ENCODE measurements at places on chromosomes 12 and 14. TPM values are rescaled to one million over a fixed set of nuclear protein-coding genes. Genes with fewer than 3 reads are reported as not detected.

DNA sequence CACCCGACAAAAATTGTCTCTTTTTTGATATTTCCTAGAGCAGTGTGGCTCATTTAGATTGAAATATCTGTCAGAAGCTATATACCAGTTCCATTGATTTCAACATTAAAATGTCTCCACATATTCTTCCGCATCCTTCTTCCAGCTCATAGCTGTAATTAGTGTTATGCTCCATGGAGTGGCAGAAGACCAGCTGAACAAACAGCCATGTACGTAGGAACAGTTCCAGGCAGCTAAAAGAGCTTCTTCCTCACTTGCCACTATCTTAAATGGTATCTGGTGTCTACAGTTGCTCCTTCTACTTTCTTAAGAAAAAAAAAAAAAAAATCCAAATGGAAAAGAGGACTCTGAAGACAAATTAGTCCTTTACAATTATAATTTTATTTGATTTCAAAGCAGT, 848.0 kb downstream of the DIO2 start:
- H3K27me3 ChIP-seq, result no peaks in the 10 kb centered on the region
- H3K27ac ChIP-seq, result no peak overlapping the region
- H3K4me1 ChIP-seq, result no peaks in the 10 kb centered on the region
- no peaks in the 10 kb centered on the region for H3K36me3 ChIP-seq

- no peak overlapping the region for H3K27ac ChIP-seq
- DNase-seq, result no peak
- no peak overlapping the region for H3K4me3 ChIP-seq
- H3K27me3 ChIP-seq, result peaks cover 4% of the 10 kb centered on the region
These were observed 34.3 kb downstream of the DHRS2 start for GRCh38 chr14:23670481-23670880.

Gene TMEM179
- not detected for total RNA-seq

- H3K36me3 ChIP-seq, result no peaks in the 10 kb centered on the region
- no peaks in the 10 kb centered on the region for H3K4me1 ChIP-seq
- no peak overlapping the region for H3K27ac ChIP-seq
- no peak for DNase-seq
- H3K4me3 ChIP-seq, result no peak overlapping the region
These were observed 98.8 kb upstream of the LMNTD1 start for GRCh38 chr12:25651931-25652330.

- H3K27me3 ChIP-seq, result peaks cover 17% of the 10 kb centered on the region
- no peak overlapping the region for H3K4me3 ChIP-seq
- no peaks in the 10 kb centered on the region for H3K36me3 ChIP-seq
- no peak overlapping the region for H3K27ac ChIP-seq
These were observed 108.3 kb upstream of the HMGA2 start for GRCh38 chr12:65715961-65716360.

- no peak overlapping the region for H3K27ac ChIP-seq
- peaks cover 64% of the 10 kb centered on the region for H3K27me3 ChIP-seq
- H3K4me1 ChIP-seq, result no peaks in the 10 kb centered on the region
These were observed 84.3 kb downstream of the TNFAIP2 start for GRCh38 chr14:103207388-103208072.

Gene EML5
- total RNA-seq, result 3.0 TPM

GRCh38 chr12:88398031-88398430, 182.2 kb downstream of the KITLG start:
- no peak overlapping the region for H3K27ac ChIP-seq
- H3K4me3 ChIP-seq, result no peak overlapping the region
- DNase-seq, result no peak
- H3K36me3 ChIP-seq, result no peaks in the 10 kb centered on the region
- peaks cover 3% of the 10 kb centered on the region for H3K4me1 ChIP-seq

Gene PRR13
- total RNA-seq, result 221 TPM

DNA sequence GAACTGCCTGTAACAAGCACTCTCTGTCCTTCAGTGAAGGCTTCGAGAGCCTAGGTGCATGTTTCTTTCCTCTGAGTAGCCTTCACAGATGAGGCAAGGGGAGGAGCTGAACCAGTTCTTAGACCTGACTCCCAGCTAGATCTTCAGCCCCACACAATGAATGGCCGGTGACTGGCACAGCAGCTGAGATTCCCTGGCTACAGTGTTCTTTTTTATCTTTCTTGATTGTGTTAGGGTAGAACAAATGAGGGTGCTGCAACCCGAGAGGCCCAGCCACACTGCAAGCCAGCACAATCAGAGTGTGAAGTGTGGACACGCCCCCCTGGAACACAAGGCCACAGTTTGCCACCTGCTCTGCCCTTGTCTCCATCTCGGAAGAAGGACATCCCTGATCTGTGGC, 19.1 kb upstream of the COL2A1 start:
- no peaks in the 10 kb centered on the region for H3K4me1 ChIP-seq
- H3K27ac ChIP-seq, result no peak overlapping the region
- no peaks in the 10 kb centered on the region for H3K36me3 ChIP-seq
- peaks cover 20% of the 10 kb centered on the region for H3K27me3 ChIP-seq

Gene BHLHE41
- not detected for total RNA-seq

Gene CLEC4D
- not detected for total RNA-seq

DNA sequence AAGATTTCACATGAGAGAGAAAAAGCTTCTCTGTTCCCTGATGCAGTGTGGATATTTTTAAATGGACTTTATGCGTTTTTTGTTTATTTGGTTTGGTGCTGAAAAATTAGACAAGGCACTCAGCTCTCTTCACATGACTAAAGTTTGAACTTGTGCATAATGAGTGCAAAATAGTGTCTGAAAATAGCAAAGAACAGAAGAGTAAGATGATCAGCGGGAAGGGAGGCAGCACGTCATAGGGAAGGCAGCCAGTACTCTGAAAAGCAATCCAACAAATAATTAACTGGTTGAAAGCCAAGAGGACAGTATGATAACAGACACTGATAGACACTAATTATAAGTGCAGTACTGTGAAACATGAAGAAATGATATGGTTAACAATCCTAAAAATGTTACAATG, 46.6 kb upstream of the CDKN3 start:
- no peaks in the 10 kb centered on the region for H3K4me1 ChIP-seq
- no peak overlapping the region for H3K27ac ChIP-seq
- H3K4me3 ChIP-seq, result no peak overlapping the region
- DNase-seq, result no peak
- peaks cover 4% of the 10 kb centered on the region for H3K27me3 ChIP-seq

Gene TROAP
- total RNA-seq, result 56.6 TPM

DNA sequence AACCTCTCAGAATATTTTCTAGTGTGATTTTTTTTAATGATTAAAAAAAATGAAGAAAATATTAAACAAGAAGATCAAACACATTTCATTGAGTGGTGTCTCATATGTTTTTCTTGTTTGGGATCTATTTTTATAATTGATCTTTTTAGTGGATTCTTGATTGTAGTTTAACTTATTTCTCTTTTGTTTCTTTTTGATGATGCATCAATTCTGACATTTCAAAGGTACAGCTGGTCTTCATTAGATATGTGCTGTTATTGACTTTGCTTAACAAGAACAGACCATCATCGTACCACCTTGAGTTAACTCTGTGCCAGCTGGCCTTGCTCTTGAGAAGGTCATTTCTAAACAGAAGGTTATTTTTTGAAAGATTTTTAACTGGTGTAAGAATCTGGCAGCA, 45.8 kb upstream of the FGD4 start:
- H3K27me3 ChIP-seq, result no peaks in the 10 kb centered on the region
- no peaks in the 10 kb centered on the region for H3K4me1 ChIP-seq
- no peak for DNase-seq

DNA sequence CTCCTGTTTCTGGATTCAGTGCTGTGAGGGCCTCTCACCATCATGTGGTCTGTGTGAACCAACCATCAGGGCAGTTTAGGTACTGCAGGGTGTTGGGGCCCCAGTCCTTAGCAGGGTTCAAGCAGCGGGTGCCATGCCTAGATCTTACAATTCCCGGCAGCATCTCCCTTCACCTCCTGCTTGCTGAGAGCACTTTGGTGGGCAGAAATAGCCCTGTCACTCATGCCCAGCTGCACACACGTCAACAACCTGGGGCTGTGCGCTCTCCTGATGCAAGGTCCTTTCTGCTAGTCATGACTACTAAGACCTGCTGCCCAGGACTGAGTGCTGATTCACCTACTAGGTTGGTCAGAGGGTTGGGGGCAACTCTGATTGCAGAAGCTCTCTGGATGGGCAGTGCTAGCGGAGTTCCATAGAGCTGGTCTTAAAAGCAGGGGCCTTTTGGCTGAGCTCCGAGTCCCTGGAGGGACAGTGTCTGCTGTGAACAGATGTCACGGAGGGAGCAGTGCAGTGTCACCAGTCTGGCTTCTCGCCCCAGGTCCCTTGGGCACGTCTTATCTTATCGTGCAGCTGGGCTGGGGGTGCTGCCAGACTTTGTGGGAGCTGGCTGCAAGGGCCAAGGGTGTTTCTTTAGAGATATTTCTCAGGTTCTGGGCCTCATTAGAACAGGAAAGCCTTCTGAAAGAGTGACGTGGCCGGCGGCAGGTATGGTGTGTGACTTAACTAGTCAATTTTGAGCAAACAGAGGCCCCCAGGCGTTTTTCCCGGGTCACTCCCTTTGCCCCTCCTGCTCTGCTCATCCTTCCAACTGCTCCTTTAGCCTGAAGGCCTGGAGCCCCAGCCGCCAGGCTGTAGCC, 71.8 kb downstream of the NINJ2 start:
- no peak overlapping the region for H3K4me3 ChIP-seq
- peaks cover 3% of the 10 kb centered on the region for H3K4me1 ChIP-seq
- H3K27ac ChIP-seq, result no peak overlapping the region
- no peak for DNase-seq
- H3K36me3 ChIP-seq, result no peaks in the 10 kb centered on the region
- H3K27me3 ChIP-seq, result no peaks in the 10 kb centered on the region

GRCh38 chr12:46775796-46776195, 50.0 kb downstream of the SLC38A4 start:
- H3K4me3 ChIP-seq, result no peak overlapping the region
- DNase-seq, result no peak
- H3K4me1 ChIP-seq, result no peaks in the 10 kb centered on the region
- H3K27me3 ChIP-seq, result peaks cover 6% of the 10 kb centered on the region
- no peak overlapping the region for H3K27ac ChIP-seq
